HS-5 (cell line): ENCODE measurements at places on chromosomes 11 and 22.

DNA sequence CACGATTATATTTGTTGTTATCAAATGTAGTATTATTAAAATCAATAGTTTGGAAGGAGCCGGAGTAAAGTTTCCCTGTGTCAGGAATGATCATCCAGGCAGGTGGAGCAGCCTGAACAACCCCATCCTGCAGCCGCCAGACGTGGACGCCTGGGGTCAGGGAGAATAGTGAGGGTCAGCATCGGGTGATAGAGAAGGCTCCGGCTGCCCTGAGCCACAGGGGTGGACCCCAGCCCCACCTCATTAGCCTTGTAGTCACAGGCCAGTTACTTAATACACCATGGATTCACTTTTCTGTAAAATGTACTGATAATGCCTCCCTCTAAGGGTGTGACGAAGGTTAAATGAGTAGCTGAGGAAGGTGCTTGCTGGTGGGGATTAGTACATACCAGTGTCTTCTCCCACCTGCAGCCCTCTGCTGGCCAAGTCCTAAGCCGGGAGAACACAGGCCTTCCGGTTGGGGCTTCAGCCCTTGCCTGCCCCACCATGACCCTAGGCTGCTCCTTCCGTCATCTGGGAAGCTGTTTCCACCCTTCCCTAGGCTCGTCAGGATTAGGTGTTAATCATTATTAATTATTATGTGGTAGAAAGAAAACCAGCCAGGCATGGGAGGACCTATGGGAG is 14.9 kb downstream of the TMEM121B start:
- no peak for DNase-seq

- no peak for DNase-seq
These were observed 22.6 kb upstream of the RCN1 start for GRCh38 chr11:32068134-32068870.

DNA sequence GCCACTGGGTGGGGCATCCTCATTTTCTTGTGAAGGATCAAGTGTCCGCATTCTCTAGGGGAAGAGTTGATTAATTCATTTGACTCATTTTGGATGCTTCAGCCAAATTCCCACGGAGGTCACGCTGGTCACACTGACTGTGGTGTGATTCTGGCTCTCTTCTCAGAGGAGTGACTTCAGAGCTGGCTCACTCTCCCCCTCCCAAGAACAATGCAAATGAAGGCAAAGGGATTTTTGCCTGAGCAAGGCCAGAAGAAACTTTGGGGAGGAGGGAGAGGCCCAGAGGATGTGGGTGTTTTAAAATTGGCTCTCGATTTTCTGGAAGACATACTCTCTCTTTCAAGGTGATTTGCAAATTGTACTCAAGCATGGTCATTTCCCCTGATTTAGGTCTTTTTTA is 51.1 kb upstream of the LMO2 start:
- peak; percentile 77 for DNase-seq

DNA sequence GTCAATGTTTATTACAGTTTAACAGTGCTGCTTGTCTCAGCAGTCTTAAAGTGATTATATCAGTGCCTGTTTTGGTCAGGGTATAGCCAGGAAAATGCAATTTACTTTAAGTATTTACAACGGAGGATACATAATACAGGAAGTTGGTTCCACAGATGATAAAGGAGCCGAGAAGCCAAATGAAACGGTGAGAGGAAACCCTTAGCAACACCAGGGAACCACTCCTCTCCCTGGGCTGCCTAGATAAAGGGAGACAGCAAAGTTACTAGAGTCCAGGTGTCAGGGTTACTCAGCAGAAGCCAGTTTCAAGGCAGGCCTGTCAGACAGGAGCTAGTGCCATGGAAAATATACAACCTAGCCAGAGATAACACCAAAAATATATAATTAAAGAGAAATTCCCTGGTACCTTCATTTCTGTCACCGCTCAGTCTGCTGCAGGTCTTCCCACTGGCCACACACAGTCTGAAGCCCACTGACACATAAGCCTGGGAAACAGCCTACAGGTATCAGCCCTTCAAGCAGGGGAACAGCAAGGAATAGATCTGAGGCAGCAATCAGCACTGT is 55.5 kb downstream of the FAM76B start:
- DNase-seq: no peak

DNA sequence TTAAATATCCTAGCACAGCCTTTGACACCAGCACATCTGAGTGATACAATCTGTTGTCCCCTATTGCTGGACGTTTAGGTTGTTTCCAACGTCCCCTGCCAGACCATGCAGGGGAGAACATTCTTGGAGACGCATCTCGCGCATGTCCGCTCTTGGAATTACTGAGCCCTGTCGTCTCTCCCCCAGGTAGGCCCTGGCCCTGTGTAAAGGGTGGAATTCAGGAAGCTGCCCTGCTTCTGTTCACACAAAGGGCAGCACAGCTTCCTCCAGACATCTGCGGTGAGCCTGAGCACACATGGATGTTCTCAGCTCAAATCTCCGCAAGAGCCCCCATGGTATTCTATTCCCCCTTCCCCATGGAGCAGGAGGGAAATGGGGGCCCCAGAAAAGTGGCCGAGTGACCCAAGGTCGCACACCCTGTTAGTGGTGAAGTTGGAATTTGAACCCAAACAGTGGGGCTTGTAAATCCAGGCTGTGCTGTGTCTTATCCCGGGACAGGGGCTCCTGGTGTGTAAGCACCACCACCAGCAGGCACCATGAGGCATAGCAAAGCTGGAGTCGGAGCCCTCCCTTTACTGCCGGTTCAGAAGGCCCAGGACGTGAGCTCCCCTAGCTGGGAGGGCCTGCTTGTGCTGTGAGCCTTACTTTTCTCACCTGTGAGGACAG is 5.0 kb upstream of the FGF19 start:
- no peak for DNase-seq

DNA sequence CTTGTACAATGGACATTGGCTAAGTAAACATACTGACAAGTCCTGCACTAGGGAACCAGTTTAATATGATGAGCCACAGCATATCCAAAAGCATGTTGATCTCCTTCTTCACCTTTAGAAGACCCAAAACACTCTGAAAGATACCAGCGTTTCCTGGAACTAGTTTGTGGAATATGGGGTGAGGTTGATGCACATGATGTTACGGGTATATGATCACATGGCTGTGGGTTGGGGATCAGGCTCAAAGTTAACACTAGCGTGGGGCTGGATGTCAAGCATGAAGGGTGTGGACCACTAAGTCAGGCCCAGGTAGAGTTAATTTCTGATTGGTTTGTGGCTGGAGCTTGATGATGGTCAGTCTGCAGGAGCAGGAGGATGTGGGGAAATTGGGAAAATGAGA is 9.0 kb downstream of the IGLL5 start:
- no peak for DNase-seq

GRCh38 chr11:20031155-20032001 is 128.9 kb downstream of the DBX1 start:
- DNase-seq: peak; percentile 55

- no peak for DNase-seq
These were observed 114.8 kb downstream of the TRIM29 start for GRCh38 chr11:120023120-120023519.

DNA sequence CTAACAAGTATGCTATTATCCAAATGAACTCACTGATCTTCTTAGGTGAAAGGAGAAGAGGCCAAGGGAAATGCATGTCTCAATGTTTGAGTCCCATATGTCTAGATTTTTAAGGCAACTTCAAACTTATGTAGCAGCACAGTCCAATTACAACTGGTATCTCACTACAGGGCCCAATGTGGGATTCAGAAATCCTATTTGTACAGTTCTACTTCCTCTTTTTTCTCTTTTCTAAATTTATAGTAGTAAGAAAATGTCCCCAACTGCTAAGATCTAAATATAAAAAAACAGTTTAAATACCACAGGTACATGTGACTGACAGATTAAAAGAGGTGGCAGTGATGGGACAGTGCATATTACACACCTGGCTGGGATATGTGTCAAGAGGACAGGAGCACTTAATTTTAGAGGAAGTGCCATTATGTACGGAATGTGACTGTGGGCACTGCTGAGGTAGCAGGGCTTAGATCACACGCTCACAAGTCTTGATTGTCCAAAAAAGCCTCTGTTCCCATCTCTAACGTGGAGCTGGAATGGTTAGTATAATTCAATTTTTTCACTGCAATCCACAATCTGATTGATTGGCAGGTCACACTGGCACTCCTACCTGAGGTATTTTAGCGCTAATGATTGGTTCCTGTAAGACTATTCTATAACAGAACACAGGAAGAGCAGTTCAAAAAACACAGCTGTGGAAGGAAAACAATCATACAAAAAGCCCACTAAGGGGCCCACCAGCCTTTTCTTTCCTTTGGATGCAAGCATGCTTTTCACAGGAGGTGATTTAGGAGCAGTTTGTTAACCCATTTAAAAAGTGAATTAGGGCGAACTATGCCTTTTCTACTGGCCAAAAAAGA is 34.6 kb downstream of the APOL5 start:
- no peak for DNase-seq

- no peak for DNase-seq
These were observed 27.1 kb upstream of the GAL start for GRCh38 chr11:68657021-68657780.

GRCh38 chr11:95991545-95991944 is 67.6 kb upstream of the MTMR2 start:
- no peak for DNase-seq

DNA sequence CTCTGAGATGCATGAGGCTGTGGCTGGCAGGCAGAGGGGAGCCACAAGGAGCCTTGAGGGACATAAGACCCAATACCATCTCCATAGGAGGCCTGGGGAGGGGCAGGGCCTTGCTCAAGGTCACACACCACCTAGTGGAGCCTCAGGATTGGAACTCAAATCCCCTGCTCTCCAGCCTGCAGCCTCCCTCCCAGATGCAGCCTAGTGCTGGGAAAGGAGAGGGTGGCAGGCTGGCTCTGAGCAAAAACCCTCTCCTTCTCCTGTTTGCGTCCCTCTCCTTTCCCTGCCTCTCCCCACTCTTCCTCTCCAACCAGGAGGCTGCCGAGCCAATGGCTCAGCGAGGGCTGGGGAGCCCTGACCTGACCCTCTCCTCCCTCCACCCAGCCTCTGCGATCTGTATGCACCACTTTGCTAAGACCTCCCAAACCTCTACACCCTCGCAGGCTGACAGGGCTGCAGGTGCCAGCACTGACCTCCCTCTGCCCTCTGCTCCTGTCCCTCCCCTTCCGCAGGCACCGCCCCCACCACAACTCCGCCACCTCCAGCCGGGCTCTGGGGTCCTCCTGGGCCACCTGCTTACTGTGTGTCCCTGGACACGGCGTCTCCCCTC is 14.7 kb downstream of the IGLL1 start:
- no peak for DNase-seq

DNA sequence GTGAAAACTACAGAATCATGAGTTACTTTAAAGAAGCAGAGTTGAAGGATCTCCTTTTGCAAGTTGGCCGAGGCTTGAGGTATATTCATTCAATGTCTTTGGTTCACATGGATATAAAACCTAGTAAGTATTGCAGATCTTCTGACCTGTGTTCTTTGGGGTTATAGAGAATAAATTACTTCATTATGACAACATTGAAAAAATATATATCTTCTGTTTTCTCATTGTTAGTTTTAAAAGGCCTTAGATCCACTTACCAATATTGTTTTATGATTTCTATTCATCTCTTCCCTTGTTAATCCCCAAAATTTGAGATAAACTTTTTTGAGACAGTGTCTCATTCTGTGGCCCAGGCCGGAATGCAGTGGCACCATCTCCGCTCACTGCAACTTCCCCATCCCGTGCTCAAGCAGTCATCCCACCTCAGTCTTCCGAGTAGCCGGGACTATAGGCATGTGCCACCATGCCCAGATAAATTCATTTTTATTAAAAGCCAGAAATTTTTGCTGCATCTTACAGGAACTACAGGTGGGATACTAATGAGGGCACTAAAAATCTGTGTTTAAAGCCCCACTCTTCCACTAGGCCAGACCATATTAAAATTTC is 8.2 kb downstream of the WEE1 start:
- DNase-seq: no peak

DNA sequence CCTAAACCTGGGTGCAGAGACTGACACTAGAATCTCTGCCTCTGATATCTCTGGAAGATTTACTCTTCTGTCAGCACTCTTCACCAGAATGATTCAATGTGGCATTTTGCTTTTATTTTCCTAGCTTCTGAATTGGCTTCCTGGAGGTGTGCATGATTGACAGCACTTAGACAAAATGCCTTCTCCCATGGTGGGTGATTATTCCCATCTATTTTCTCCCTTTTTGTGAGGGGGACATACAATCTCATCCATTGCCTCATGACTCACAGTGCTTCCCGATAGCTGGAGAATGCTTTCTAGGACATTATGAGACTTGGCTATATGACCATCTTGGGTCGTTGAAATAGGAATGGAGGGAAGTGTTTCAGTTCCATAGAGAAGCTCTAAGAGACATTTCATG is 4.0 kb upstream of the TRIM68 start:
- DNase-seq: no peak

- DNase-seq: no peak
These were observed 199.9 kb downstream of the DSCAML1 start for GRCh38 chr11:117597071-117597470.

- DNase-seq: no peak
These were observed 28.4 kb downstream of the SHANK3 start for GRCh38 chr22:50701076-50701419.

DNA sequence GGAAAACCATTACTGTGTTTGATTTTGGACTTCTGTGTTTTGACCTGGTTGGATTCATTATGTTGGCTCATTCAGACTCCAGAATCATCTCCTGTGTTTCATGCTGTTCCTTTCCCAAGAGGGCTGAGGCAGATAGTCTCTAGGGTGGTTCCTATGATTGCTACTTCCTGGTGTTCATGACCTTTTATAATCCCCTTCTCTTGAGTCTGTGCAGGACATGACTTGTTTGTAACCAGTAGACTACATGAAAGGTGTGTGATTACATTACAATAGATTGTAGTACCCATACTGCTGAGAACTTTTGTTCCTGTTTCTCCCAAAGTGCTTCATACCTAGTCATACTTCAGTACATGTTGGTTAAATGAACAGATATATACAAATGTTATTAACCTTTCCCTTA is 700.6 kb downstream of the METTL15 start:
- DNase-seq: no peak

DNA sequence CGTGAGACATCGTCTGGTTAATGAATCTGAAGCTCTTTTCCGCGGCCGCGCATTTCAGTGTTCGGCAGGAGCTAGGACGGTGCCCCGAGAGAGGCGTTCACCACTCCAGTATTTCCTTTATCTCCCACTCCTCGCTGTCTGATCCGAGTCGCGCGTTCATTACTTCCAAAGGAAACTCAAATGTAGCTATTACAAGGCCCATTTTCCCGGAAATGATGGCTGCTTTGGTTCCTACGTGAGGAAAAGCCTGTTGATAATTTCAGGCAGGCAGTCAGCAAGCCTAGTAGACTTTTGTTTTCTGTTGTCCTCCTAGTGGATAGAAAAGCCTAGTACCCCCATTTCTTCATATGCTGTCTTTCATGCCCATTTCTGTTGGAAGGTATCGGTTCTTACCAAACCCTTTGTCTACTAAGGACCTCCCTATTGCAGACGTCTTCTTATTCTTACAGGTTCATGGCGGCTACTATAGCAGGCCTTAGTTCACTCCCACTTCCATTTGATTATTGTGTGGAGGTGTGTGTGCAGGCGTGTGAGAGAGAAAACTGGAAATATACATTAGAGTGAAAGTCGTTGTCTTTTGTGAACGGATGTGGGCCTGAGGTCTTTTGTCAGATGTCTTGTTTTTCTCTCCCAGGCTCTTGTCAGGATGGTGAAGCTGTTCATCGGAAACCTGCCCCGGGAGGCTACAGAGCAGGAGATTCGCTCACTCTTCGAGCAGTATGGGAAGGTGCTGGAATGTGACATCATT is 737 bp downstream of the RBM4 start:
- no peak for DNase-seq

GRCh38 chr11:63608353-63609345 is 5.6 kb downstream of the PLAAT3 start:
- no peak for DNase-seq
